ENCODE measurements at places on chromosomes 6 and 20. TPM values are rescaled to one million over a fixed set of nuclear protein-coding genes. Genes with fewer than 3 reads are reported as not detected.

Gene CRISP3
- total RNA-seq = not detected

Gene EBF4
- 2.8 TPM for total RNA-seq

Gene NNAT
- total RNA-seq = not detected

Gene FAM209B
- 2.2 TPM for total RNA-seq

Gene BMP7
- not detected for total RNA-seq

Gene PHACTR1
- total RNA-seq = 0.44 TPM

Gene TCP1
- 162 TPM for total RNA-seq

- DNase-seq = no peak
These were observed 41.8 kb downstream of the SESN1 start for GRCh38 chr6:109052852-109053251.

DNA sequence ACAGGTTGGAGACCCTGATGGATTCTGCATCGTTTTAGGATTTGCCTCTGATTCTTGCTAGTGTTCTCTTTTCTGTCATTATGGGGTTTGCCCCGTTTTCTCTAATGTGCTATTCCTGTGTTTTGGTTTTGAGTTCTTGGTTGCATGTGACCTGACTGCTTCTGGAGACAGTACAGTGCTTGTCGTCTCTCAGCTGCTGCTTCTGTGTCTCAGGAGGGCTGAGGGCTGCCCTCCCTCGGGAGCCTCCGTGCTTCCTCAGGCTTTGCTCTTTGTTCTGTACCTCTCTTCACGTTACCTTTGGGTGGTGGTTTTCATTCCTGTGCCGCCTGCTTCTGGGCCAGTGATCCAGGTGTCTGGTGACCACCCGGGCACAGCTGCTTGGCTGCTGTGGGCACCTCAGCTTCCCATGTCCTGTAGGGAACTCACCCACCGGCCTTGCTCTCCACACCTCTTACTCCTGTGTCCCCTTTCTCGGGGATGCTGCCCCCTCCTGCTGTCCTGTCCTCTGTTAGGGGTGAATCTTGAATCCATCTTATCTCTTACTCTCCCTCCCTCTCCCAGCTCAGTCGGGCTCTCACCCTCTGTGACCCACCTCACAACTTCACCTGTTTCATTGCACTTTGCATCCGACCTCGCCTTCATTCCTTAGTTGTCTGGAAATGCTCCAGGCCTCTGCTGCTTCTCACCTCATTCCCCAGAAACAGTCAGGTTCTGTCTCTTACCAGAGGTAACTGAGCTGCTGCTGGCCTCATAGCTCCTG is 33.2 kb downstream of the PANK2 start:
- DNase-seq = no peak

- no peak for DNase-seq
These were observed 32.0 kb downstream of the TSPYL4 start for GRCh38 chr6:116221911-116222310.

GRCh38 chr6:117550618-117551242 is 51.6 kb downstream of the GOPC start:
- no peak for DNase-seq

GRCh38 chr20:45306431-45306982 is at the start of gene RBPJL:
Gene RBPJL (plus strand): TSS chr20:45306840. CDS start chr20:45306923, 83 bp downstream.
- DNase-seq = peak; percentile 29

DNA sequence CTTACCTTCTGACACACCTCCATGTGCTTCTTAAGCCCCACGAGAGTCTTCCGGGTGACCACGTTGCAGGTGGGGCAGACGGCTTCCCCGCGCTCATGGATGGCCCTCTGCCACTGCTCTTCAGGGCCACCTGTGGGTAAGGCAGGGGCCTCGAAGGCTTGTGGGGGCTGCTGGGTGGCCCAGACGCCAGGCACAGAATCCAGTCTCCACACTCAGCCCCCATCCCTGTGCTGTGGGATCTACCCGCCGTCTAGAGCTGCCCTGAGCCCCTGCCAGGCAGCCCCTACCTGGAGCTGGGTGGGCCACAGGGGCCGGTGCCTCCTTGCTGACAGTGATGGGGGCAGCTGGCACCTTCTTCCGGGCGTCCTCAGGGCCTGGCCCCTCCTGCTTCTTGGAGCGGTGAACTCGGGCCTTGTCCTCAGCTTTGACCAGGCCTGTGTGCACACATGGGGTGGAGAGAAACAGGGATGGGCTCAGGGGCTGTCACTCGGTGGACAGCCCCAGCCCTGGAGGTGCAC is 5.9 kb downstream of the ZNF512B start:
- DNase-seq = no peak

DNA sequence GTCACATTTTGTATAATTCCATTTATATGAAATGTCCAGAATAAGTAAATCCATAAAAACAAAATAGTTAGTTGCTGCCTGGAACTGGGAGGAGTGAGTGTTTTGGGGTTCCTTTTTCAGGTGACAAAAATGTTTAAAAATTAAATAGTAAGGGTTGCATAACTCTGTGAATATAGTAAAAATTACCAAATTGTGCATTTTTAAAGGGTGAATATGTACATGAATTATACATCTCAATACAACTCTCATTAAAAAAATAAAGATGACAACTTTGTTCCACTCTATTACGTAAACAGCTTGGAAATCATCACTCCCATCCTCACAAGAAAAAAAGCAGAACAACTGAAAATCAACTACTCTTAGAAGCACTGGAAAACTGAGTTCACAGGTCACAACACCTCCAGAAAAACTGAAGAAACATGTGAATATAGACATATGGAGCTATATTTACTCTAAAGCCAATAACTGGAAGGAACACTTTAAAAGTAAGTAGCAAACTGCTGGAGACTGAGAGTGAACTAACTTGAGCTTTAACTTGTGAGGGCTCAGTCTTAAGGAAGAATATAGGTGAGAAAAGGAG is 40.0 kb downstream of the RANBP9 start:
- DNase-seq = no peak

DNA sequence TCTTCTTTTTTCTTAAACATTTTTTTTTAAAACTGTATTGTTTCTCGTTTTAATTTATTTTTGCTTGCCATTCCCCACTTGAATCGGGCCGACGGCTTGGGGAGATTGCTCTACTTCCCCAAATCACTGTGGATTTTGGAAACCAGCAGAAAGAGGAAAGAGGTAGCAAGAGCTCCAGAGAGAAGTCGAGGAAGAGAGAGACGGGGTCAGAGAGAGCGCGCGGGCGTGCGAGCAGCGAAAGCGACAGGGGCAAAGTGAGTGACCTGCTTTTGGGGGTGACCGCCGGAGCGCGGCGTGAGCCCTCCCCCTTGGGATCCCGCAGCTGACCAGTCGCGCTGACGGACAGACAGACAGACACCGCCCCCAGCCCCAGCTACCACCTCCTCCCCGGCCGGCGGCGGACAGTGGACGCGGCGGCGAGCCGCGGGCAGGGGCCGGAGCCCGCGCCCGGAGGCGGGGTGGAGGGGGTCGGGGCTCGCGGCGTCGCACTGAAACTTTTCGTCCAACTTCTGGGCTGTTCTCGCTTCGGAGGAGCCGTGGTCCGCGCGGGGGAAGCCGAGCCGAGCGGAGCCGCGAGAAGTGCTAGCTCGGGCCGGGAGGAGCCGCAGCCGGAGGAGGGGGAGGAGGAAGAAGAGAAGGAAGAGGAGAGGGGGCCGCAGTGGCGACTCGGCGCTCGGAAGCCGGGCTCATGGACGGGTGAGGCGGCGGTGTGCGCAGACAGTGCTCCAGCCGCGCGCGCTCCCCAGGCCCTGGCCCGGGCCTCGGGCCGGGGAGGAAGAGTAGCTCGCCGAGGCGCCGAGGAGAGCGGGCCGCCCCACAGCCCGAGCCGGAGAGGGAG is 580 bp downstream of the VEGFA start:
- DNase-seq = no peak

DNA sequence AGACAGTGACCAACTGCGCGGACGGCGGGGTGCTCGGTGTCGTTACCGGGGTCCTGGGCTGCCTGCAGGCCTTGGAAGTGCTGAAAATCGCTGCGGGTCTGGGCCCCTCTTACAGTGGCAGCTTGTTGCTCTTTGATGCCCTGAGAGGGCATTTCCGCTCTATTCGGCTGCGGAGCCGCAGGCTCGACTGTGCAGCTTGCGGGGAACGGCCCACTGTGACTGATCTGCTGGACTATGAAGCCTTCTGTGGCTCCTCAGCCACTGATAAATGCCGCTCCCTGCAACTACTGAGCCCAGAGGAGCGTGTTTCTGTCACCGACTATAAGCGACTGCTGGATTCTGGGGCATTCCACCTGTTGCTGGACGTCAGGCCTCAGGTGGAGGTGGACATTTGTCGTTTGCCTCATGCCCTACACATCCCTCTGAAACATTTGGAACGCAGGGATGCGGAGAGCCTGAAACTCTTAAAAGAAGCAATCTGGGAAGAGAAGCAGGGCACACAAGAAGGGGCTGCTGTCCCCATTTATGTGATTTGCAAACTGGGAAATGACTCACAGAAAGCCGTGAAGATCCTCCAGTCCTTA is 1.0 kb downstream of the MOCS3 start:
- DNase-seq = no peak

- no peak for DNase-seq
These were observed 242.5 kb downstream of the TTLL2 start for GRCh38 chr6:167567142-167568033.
